ENCODE measurements at places on chromosomes 5 and 9. TPM values are rescaled to one million over a fixed set of nuclear protein-coding genes. Genes with fewer than 3 reads are reported as not detected.
A peak's percentile ranks its signal among the peaks of the same experiment; 100 is the strongest.

- no peak for DNase-seq
Measured at GRCh38 chr5:123755653-123756317, 243.8 kb downstream of the CSNK1G3 start.

DNA sequence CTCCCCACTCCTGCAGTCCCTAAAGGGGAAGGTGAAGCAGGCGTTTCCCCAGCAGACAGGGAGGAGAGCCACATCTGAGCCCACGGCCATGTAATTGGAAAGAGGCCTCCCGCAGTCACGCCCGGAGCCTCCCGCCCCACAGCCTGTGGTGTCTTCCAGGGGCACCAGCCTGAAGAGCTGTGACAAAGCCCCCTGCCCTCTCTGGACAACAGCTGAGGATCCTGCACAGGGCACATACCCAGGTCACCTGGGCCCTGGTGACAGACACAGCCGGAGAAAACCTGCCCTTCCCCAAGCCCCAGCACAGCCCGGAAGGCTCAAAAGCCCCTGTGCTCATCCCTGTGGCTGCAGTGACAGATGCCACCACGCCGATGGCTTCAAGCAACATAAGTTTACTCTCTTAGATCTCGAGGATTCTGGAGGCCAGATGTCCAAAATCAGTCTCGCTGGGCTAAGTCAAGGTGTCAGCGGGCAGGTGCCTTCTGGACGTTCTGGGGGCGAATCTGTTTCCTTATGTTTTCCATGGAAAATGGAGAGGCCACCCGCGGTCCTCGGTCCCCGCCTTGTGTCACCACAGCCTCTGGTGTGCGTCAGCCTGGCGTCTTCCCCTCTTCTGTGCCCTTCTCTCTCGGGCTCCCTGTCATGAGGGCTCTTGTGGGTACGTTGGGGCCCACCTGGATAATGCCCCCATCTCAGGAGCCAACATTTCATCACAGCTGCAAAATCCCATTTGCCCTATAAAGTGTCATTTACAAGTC lies 71.5 kb downstream of the PSMB7 start:
- DNase-seq = no peak

DNA sequence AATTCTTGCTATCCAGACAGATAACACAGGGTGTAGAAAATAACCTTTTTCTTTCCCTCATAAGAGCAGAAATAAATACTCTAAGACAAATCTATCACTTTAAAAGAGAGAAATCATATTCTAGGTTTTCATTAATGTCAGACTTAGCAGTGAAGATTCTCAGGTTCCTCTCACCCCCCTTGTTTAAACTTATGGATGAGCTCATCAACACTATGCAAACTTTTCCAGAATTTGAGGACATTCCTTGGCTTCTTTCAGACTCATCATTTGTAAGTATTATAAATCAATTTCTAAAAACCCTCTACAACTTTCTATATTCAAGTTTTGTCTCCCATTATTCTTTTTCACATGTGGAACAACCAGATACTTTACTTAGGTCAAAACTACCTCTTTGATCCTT lies 374.9 kb upstream of the TRPC7 start:
- no peak for DNase-seq

DNA sequence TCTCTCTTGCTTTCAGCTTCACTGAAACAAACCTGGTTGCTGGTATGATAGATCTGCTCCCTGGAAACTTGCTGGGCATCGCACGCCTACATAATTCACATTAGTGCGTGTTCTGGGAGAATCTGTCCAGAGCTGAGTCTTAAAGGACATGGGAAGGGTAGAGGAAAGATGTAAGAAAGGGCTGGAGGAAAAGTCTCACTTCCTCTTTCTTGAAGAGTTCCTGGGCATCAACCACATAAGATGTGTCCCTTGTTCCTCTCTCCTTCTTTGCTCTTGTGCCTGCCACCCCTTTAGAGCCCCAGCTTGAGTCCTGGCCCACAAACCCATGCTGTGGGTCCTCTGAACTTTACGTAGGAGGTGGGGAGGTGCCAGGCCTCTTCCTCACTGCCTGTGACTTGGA lies 205.3 kb upstream of the PANK3 start:
- no peak for DNase-seq

GRCh38 chr9:86707932-86708510 lies 239.3 kb downstream of the GAS1 start:
- DNase-seq = no peak

- no peak for DNase-seq
Measured at GRCh38 chr9:15220658-15221318, 86.2 kb downstream of the TTC39B start.

DNA sequence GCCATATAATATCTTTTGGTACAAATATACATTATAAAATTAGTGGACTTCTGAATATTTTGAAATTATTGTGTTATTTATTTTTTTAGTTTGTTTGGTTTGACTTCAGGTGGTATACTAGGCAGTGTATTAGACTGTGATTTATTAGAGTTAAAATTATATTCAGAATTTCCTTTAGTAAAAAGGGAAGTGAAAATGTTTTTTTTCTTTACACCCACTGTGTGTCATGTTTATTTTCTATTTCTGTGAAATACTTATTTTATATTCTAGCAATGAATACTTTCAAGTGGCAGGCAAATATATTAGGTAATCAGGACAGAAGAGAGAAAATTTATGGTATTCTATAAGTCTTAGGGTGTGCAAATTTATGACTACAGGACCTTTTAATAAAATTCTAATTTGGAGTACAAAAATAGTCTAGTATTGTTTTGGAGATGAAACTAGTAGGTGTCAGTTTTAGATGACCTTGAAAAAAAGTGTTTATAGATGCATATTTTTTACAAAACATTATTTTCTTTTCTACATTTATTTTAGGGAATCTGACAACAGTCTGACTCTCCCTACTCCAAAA lies 8.8 kb downstream of the CSNK1G3 start:
- peak; percentile 37 for DNase-seq

- no peak for DNase-seq
Measured at GRCh38 chr5:51500-51823, 40.5 kb upstream of the PLEKHG4B start.

Gene CDKN2B-AS1
- total RNA-seq = 2.5 TPM

Gene LCP2
- total RNA-seq = 13.6 TPM

GRCh38 chr5:178595150-178595549 lies 5.0 kb upstream of the COL23A1 start:
- DNase-seq = no peak

DNA sequence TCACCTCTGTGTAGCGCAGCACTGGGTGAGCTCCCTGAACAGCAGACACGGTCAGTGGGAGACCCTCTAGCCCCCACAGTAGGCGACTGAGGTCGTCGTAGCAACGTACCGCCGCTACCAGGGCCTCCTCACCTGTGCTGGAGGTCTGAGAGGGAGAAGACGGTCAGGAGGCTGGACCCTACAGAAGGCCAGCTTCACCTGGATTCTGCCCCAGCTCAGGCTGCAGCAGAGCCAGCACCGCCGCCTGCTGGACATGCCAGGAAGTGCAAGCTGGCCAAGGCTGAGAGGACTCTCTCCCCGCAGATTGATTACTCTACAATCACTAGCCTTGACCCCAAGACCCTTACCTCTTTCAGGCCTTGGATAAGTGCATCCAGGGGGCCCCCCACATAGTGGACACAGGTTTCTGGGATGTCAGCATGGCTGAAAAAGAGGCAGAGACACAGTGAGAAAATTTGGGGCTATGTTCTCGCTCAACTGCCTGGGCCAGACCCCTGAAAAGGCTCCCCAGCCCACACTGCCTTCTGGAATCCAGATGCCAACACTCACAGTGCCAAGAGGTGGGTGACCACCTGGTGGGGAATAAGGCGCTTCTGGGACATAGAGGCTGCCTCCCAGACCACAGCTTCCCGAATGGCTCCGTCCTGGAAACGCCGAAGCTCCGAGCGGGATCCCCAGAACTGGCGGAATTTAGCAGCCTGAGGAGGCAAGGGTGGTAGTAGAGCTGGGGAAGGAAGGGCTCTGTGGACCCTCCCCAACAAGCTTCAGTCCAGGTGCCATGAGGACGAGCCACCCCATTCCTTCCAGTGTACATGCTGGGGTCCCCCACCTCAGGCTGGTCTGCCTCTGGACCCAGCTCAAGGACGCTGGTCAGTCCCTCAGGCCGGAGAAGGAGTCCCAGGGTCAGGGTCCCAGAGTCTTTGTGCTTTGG lies 6.9 kb downstream of the NOL6 start:
- DNase-seq = peak; percentile 64

- DNase-seq = peak; percentile 73
Measured at GRCh38 chr5:159094745-159095144, 5.0 kb downstream of the EBF1 start.

DNA sequence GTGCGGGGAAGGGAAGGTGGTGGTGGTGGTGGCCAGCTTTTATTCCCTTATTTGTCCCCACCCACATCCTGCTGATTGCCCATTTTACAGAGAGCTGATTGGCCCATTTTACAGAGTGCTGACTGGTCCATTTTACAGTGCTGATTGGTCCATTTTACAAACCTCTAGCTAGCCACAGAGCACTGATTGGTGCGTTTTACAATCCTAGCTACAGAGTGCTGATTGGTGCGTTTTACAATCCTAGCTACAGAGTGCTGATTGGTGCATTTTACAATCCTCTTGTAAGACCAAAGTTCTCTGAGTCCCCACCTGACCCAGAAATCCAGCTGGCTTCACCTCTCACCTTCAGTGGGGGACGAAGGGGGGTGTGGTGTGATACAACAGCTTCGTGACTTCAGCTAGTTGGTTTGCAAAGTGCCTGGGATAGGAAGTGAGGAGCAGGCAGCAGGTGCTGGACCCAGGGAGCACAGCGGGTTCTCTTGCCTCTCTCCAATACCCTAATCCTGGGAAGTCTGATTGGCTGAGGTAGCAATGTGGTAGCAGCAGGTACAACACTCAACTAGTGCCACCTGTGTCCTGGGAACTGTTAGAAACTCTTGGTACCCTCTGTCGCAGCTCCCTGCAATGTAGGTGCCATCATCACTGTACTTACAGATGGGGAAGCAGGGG lies 92.1 kb downstream of the BARX1 start:
- DNase-seq = no peak

- DNase-seq = no peak
Measured at GRCh38 chr9:6785682-6786081, 27.9 kb downstream of the KDM4C start.

DNA sequence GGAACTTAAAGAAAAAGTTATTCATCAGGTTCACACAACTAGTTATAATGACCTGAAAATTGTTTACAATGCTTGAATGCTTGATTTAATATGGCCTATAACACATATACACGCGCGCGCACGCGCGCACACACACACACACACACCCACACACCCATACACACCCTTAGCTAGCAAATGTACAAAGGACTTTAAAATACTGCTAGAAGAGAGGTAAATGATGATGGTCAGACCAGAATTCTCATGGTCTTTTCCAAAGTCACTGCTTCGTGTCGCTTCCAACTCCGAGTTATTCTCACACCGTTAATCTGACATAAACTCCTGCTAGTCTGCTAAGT lies 5.9 kb downstream of the LSM11 start:
- DNase-seq = no peak

- no peak for DNase-seq
Measured at GRCh38 chr9:134052491-134052890, 15.3 kb downstream of the BRD3 start.

DNA sequence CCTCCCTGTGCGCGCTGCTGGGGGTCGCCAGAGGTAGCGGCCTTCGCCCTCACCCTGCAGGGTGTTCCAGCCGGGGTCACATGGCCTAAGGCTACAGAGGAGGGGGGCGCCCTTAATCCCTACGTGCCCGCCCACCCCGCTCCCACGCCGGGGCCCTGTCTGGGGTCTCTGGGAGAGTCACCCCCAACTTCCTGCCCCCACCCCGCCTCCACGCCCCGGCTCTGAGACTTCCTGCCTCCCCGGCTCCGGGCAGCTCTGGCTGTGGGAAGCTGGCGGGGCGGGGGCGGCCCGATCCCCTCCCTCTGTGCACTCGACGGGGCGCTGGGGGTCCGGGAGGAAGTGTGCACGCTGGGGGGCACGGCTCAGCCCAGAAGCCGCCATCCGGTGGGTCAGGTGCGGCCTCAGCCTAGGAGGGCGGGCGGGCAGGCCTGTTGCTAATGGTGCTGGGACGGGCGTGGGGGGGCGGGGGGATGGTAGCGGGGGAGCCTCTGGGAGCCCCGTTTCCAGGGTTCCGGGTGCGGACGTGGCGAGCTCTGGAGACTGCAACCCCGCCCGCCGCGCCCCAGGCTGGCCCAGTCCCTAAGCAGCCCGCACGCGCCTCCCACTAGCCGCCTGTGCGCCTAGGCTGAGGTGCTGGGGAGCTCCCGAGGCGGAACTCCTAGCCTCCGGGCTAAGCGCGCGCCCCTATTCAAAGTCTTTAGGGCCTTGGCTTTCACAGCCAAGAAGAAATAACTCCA lies 61.6 kb downstream of the CXXC5 start:
- DNase-seq = no peak

DNA sequence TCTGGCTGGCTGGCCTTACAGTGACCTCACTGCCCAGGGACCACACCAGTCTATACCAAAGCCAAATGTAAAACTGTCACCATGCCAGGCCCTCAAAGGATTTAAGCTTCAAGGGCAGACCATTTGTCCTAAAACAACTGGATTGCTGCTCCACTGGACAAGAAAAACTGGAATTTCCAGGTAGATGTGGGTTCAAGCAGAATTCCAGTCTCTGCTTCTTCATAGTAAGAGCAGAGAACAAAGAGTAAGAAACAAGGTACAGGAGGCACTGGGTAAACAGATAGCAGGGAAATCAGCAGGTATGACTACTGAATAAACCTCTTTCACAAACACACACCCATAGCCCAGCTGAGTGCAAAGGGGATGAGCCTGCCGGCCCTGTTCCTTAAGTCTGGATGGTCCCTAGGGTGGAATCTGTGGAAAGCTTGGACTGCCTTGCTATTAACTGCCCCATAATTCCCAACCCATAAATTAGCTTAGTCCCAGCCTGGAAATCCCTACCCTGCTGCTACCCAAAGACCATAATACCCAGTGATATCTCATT lies 5.5 kb downstream of the B4GALT1 start:
- no peak for DNase-seq

DNA sequence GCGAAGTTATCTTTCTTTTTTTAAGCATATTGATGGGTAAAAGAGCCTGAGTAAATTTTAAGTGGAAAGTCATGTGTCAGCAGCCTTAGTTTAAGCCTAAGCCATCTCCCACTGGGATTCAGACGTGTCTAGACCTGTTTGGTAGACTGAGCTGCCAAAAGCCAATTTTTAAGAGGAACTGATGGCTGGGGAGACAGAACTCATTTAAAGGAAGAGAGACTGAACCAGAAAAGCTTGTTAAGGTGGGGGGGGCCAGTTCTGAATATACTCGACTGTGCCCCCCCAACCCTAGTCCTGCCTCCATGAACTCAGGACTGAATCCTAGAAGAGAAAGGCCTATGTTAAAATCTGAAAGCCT lies 58.3 kb upstream of the PLPP1 start:
- no peak for DNase-seq

Gene RACK1
- total RNA-seq = 2,047 TPM

GRCh38 chr9:130927995-130928900 lies 10.8 kb downstream of the FIBCD1 start:
- no peak for DNase-seq
